GF-D8 (cell line): ENCODE measurements at places on chromosomes 16 and 17.

- no peak for DNase-seq
Observed at GRCh38 chr17:77318491-77319210, 177.9 kb downstream of the SEC14L1 start.

DNA sequence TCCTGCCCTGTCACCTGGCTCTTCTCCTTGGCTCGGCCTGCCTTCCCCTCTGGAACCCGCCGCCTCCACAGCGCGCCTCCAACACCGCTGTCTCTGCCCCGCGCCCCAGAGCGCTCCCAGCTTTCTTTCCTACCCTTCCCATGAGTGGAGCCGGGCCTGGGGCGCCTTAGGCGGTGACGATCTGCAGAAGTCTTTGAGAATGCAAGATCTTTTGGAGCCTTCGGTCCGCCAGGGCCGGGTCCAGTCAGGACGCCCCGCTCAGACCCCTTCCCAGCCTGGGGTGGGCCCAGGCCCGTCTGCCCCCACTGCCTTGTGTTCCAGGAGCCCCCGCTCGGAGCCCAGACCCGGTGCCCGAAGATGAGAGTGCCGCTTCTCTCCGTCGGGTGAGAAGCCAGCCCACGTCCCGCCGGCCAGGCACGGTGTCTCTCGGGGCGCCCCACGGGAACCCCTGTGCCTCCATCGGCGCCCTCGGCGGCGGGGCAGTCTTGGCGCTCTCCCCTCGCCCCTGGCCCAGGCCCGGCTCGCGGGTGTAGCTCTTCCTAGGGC lies 40.0 kb downstream of the MRM1 start:
- no peak for DNase-seq

- DNase-seq = no peak
Observed at GRCh38 chr17:80347948-80348351, 67.0 kb upstream of the ENDOV start.

DNA sequence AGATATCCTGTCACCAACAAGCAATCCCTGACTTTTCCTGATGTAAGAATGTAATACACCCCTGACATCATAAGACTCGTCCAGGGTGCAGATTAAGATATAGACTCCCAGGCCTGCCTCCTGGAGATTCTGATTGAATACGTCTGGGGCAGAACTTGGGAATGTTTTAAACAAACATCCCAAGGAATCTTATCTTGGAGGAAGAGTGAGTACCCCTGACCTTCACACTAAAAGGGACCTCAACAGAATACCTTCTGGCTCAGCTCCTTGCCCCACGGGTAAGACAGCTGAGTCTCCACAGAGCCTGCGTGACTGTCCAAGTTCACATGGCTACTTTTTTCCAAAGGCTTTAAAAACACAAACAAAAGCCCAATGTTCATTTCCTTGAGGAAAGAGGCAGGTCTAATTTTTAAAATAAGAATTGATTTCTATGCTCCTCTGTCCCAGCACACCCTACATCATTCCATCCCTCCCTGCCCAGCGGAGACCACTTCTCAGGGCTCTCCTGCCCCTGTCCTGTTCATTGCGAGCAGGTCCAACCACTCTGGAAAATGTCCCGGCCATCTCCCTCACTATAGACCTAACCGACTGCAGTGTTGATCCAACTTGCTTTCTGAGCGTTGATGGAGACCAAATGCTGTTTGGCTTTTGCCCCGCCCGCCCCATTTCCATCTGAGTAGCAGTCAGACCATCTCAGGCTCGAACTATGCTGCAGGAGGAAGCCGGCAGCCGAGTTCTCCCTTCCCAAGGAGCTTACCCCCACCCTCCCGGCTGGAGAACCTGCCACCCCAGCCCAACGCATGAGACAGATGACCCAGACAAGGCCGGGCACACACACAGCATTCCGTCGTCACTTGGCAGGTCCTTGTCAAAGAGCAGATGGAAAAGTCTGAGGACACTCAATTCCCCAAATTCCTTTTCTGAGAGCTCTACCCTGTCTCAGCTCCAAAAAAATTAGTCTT lies 44.1 kb upstream of the MYH10 start:
- no peak for DNase-seq

DNA sequence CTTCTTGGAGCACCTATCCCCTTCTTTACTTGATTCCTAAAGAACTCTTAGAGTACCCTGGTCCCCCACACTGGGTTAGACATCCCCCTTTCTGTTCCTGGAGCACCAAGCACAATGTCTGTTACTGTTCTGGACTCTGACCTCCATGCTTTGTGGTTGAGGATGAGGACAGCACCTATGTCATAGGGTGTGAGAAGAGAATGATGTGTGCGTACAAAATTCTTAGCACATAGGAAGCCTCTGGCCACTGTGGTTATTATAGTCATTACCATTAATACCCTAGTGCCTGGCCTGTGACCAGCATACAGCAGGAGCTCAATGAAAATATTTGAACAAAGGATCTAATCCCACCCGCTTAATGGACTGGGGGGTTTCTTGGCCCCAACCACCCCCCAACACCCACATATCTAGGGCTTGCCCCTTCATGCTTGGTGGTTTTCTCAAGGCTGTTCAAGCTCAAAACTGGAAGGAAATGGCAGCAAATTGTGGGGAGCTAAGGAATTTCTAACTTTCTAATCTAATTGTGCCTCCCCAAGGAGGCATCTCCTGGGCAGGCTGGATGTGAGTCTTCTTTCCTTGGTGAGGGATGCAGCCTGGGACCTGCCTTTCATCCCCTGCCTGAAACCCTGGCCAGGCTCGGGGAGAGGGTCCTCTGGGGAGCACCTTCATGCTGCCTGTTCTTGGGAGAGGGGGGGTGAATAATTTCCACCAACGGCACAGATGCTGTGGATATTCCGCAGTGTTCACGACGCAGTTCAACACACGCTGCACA lies 1.5 kb upstream of the CMIP start:
- DNase-seq = no peak

DNA sequence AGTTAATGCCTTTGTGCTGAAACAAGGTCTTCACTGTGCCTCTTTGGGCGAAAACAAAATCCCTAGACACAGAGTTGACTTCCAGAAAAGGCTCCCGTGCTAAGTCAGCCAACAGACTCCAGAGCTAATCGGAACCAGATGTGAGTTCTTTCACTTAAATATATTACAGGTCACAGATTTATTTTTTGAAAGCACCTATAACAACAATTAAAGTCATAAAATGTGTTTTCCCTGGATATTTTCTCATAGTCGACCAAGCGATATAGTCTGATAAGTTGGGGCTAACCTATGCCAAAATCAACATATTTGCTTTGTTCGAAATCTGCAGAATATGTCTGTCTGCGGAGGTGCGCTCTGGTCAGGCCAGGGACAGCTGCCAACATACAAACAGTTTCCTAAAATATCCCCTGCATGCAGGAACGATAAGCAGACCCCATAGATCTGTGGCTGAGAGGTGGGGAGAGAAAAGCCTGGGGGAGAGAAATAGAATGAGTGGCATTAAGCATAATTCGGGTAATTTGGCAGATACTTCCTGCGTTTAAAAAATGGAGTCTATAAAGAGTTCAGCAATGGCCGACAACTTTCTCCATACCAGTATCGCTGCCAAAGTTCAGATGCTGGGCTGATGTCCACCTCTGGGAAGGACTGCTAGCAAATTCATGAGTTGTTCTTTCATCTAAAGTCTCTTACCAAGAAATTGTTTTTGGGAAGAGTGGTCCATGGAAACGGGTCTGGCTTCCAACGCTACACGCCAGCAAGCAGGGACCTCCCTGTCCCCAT lies 50.8 kb upstream of the MYH10 start:
- no peak for DNase-seq

DNA sequence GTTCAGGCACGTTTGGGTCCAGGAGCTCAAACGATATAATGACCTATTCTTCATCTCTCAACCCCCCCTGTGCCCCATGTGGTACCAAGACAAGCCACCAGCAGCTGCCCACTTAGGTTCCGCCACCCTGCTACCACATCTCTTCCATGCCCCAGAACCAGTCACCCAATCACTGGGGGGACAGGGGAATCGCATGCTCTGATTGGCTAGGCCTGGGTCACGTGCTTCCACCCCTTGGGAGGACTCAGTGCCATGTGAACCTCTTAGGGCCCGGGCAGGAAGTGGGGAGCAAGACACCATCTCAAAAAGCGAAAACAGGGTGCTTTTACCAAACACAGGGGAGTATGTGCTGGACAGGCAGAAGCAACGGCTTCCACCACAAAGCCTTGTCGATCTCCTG lies 91.3 kb downstream of the KATNIP start:
- no peak for DNase-seq

GRCh38 chr17:14352136-14352535 lies 51.3 kb downstream of the HS3ST3B1 start:
- no peak for DNase-seq

DNA sequence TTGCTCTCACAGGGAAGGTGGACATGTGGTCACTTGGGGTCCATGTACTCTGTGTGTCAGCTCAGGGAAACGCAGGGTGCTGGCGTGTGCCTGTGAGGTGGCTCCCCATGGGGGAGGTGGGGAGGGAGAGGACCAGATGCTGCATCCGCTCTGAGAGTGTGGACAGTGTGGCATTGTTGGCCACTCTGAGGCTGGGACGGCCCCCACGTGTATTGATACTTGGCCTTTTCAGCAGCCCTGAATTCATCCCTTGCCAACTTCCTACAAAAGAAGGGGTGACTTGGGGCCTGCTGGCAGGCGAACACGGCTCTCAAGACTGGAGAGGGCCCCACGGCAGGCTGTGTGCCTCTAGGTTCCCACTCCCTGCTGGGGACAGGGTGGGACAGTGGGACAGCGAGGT lies 120.1 kb downstream of the RAB11FIP4 start:
- no peak for DNase-seq
